EH (cell line): ENCODE measurements at places on chromosomes 12 and 14.

GRCh38 chr14:80787876-80788275 is 153.7 kb downstream of the CEP128 start:
- peak; percentile 62 for DNase-seq

DNA sequence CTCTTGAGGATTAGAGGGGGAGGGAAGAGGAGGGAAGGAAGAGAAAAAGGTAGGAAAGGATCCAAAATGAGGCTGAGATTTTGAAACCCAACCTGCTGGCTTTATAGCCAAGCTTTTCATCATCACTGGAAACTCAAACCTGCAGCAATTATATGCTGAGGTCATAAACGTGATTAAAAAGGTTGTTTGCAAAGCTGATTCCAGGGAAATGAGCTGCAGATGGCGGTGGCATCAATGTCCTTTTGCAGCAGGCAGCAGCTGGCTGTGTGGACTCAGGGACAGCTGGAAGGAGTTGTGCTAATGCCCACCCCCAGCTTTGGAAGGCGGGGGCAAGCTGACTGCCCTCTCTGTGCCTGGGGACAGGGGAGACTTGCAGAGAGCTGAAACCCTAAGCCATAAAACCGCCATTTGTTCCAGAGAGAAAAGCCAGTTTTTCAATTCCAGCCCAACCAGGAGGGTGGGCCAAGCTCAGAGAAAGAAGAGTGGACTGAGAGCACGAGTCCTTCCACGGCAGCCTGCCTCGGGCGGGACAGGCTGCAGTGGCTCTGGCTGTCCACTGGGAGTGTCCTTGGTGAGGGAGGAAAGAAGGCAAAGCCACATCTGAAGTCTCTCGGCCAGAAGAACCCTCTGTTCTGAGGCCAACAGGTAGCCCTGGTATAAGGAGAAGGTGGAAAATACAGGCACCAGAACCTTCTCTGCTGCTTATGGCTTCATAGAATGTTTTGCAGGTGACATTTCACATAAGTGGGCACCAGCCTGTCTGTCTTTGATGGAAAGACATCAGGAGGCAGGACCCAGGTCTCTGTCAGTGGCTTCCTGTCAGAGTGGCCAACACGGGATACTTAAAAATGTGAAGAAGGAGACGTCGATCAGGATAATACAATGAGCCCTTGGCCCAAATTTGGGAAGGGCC is 90.7 kb downstream of the SINHCAF start:
- DNase-seq, result peak; percentile 59

GRCh38 chr12:132014915-132015280 is 65.2 kb downstream of the EP400 start:
- DNase-seq, result no peak

GRCh38 chr12:29713729-29714128 is 70.0 kb downstream of the TMTC1 start:
- no peak for DNase-seq
